CD4-positive, alpha-beta T cell (primary cell): ENCODE measurements at places on chromosomes 13 and 19.
A peak's percentile ranks its signal among the peaks of the same experiment; 100 is the strongest.

DNA sequence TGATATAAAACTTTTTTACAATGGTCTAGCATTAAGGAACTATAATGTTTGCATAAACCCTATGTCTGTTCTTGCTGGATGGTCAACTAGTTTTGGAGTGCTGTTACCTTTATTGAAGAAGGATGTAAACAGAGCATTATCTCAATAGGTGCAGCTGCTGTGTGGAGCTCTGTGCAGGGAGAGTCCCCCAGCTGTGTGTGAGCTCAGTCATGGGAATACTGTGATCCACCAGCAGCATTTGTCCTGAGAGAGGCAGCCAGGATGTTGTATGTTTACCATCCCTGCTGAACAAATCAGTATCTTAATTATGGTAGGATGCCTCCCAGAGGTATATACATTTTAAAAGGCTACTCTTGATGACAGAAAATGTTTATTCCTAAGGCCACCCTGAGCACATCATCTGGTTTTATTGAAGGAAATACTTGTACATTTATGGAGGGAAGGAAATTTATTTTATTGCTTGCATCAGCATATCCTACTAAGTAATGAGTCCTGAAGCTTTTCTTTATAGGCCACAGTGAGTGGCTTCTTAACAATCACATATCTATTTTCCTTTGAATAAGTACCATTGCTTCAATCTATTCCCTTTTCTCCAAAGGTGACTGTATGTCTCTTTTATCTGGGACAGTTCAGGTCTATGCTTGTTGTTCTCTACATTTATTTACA lies 11.7 kb downstream of the RAP2A start:
- no peak for DNase-seq

GRCh38 chr13:30526612-30527495 lies 61.1 kb upstream of the HMGB1 start:
- no peak for DNase-seq

DNA sequence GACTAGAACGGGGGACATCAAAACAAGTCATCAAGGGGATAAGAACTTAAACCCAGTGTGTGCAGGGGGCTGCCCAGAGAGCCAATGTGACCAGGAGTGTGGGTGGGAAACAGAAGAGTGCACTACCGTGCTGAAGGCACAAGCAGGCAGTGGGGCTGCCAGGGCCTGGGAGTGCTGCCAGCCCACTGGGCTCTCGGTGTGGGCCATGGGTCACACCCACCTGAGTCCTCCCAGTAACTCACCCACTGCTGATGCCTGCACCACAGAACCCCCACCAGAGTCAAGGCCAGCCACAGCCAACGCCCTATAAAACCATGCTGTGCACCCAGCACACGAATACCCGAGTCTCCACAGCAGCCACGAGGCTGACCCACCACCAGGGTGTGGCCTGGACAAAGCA lies 8.5 kb downstream of the MED26 start:
- no peak for DNase-seq

- DNase-seq: no peak
Measured at GRCh38 chr13:60945396-60945795, 470.3 kb downstream of the PCDH20 start.

GRCh38 chr19:16584248-16585093 lies 12.3 kb upstream of the SLC35E1 start:
- peak; percentile 84 for DNase-seq

GRCh38 chr19:42422901-42423461 lies 4.2 kb downstream of the LIPE start:
- DNase-seq: peak; percentile 43
